Amniotic stem cell (primary cell): ENCODE measurements at places on chromosomes 2 and 18.

DNA sequence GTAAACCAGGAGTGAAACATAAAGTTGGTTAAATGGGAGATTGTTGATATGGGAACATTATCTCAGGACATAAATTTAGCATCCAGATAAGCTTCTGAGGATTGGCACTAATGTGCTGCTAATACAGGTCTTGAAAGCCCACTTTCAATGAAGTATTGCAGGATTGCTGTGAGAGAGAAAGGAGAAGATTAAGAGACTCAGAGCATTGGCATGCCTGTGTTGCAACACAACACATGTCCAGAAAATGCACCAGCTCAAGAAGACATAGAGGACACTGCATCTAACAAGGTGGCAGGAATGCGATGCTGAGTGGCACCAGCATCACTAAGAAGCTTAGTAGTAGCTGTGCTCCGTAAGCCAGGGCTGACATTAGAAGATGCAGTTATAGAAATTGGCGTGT is 728.9 kb downstream of the SUCLG1 start:
- DNase-seq = no peak

- DNase-seq = peak; percentile 75
Observed at GRCh38 chr18:45050712-45051601, 370.3 kb downstream of the SETBP1 start.

DNA sequence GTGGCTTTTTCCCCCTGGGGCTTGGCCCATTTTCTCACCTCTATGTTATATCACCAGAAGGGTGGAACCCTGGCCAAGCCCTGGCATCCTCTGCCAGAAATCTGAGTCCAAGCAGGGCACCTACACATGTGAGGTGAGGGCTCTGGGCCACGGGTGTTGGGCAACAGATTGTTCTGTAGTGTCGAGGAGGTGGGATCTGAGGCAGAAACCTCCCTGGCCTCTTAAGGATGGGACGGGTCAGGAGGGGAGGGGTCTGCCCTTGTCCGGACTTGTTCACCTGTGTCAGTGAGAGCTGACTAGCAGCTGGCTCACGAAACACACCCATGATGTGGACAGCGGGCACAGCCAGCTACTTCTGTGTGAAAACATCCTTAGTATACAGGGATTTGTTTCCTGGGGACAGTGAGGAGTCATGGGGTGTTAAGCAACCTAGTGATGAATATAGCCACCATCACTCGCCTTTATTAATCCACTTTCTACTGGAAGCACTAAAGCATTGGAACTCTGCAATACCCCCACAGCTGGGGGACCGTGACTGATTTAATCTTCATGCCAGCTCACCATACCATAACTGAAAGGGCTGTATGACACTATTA is 35.6 kb downstream of the EPAS1 start:
- no peak for DNase-seq

DNA sequence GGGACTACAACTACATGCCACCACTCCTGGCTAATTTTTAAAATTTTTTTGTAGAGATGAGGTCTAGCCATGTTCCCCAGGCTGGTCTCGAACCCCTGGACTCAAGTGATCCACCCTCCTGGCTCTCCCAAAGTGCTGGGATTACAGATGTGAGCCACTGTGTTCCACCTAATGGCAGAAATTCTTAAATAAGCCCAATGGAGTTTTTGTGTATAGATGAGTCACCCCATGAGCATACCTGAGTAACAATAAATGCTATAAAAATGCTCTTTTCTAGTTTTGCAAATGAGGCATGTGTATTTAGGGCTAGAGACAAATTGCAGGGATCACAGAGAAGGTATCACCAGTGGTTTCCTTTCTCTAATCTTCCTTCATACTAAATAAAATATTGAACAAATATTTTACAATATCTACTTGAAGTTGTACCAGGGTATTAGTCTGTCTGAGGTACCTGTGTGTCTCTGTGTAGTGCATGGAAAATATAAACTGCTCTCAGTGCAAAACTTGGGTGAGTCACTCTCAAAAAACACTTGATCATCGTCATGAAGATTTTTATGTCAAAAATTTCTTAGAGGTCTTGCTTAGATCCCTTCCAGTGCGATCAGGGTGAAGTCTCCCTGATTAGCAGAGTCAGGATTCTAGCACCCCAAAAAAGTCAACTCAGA is 337.1 kb upstream of the MMADHC start:
- no peak for DNase-seq

DNA sequence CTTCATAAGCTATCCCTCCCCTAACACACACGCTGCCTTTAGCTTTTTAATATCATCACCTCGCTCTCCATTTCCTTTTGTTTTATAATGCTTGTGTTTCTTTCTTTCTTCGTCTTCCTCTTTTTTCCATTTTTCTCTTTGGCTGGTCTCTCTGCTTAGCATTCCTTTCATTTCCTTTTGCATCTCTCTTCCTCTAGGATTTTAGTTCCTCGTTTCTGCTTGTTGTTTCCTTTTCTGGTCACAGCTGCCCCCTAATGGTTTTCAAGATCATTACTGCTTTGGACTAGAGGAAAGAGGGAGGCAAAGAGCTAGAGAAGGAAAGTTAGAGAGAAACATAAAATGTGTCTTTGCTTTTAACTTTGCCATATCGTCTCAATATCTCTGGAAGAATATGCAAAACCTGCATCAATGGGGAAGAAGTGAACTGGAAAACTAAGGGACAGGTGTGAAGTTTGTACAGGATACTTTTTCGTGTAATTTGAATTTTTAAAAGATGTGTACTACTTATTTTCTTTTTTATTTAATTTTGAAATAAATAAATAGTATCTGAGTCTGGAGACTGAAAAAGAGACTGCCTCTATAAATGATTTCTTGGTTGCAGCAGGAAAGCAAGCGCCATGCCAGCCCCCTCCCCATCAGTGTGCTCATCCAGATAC is 6.3 kb upstream of the NRP2 start:
- DNase-seq = peak; percentile 67

DNA sequence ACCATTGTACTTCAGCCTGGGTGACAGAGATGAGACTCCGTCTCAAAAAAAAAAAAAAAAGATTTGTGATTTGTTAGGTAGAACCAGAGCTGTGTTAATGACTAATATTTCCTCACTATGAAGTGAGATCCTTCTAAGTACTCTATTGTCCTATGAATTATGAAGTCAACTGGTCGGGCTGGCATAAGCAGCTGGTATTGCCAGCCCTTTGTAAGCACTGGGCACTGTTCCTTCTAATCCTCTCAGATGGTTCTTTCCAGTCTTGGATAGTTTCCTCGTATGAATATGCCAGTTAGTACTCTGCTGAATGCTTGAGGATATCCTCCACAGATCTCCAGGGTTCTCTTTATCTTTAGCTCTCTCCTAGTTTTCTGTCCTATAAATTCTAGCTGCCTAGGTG is 223.1 kb upstream of the SP5 start:
- no peak for DNase-seq
